ENCODE measurements at places on chromosomes 4 and X. TPM values are rescaled to one million over a fixed set of nuclear protein-coding genes. Genes with fewer than 3 reads are reported as not detected.

AGA gene
- total RNA-seq, result 22.5 TPM

JAKMIP1 gene
- 18.1 TPM for total RNA-seq

CENPI gene
- total RNA-seq, result 22.3 TPM

BEX2 gene
- total RNA-seq, result 12.1 TPM

SPANXC gene
- not detected for total RNA-seq

MAGEA12 gene
- total RNA-seq, result not detected

MUC7 gene
- not detected for total RNA-seq

HPGD gene
- total RNA-seq, result 3.0 TPM

ATP8A1 gene
- 23.9 TPM for total RNA-seq

SLC4A4 gene
- 0.43 TPM for total RNA-seq

MCTS1 gene
- total RNA-seq, result 67.5 TPM

KIAA0232 gene
- 16.5 TPM for total RNA-seq

MAGEA9B gene
- not detected for total RNA-seq

CENPVL1 gene
- total RNA-seq, result not detected

SNCA gene
- 2.0 TPM for total RNA-seq

MAGEB10 gene
- not detected for total RNA-seq

CFAP99 gene
- not detected for total RNA-seq

VCX3B gene
- not detected for total RNA-seq

IL1RAPL1 gene
- not detected for total RNA-seq

ASMT gene
- 1.1 TPM for total RNA-seq

SLC10A6 gene
- total RNA-seq, result not detected

SFRP2 gene
- not detected for total RNA-seq

DCLK2 gene
- total RNA-seq, result not detected

MAGEB2 gene
- not detected for total RNA-seq

BLOC1S4 gene
- 19.7 TPM for total RNA-seq

NIPAL1 gene
- total RNA-seq, result 1.3 TPM

ADRA2C gene
- total RNA-seq, result not detected

MAGEA10 gene
- total RNA-seq, result not detected

SUPT20HL2 gene
- not detected for total RNA-seq

ZCCHC18 gene
- 0.77 TPM for total RNA-seq

RIPPLY1 gene
- total RNA-seq, result not detected

SPANXD gene
- total RNA-seq, result not detected

SORBS2 gene
- total RNA-seq, result not detected

UCHL1 gene
- 0.99 TPM for total RNA-seq

ZDHHC15 gene
- total RNA-seq, result 0.14 TPM

MTTP gene
- total RNA-seq, result not detected

TMEM156 gene
- 28.0 TPM for total RNA-seq

DGAT2L6 gene
- total RNA-seq, result not detected

HSD17B13 gene
- not detected for total RNA-seq

KLKB1 gene
- not detected for total RNA-seq

CXorf49 gene
- total RNA-seq, result not detected

SPANXN4 gene
- total RNA-seq, result not detected

SULT1B1 gene
- total RNA-seq, result 0.68 TPM

RRH gene
- 0.19 TPM for total RNA-seq

TRO gene
- total RNA-seq, result 3.9 TPM

AFF2 gene
- 0.36 TPM for total RNA-seq

PAGE2 gene
- total RNA-seq, result not detected

NLRP2B gene
- total RNA-seq, result not detected

TLR1 gene
- total RNA-seq, result 1.5 TPM

BMX gene
- total RNA-seq, result not detected

MAGEB1 gene
- total RNA-seq, result not detected

SRPX gene
- 0.24 TPM for total RNA-seq

CTAG2 gene
- total RNA-seq, result not detected

MED12 gene
- total RNA-seq, result 50.1 TPM

ZFYVE28 gene
- total RNA-seq, result 20.0 TPM

TXK gene
- total RNA-seq, result 18.4 TPM

BEX1 gene
- 0.48 TPM for total RNA-seq

LANCL3 gene
- total RNA-seq, result 0.02 TPM

SSX4 gene
- not detected for total RNA-seq
